ENCODE measurements at places on chromosomes 1 and 21. TPM values are rescaled to one million over a fixed set of nuclear protein-coding genes. Genes with fewer than 3 reads are reported as not detected.

The LIPI gene
- total RNA-seq = not detected

The FCGR1A gene
- total RNA-seq = 25.8 TPM

The PLA2G4A gene
- 8.1 TPM for total RNA-seq

The SLC22A15 gene
- total RNA-seq = 16.4 TPM

The APCS gene
- not detected for total RNA-seq

The CELA2A gene
- 1.5 TPM for total RNA-seq

The SRGAP2B gene
- 33.2 TPM for total RNA-seq

The OR14A16 gene
- not detected for total RNA-seq

The KCNE2 gene
- total RNA-seq = 0.65 TPM

DNA sequence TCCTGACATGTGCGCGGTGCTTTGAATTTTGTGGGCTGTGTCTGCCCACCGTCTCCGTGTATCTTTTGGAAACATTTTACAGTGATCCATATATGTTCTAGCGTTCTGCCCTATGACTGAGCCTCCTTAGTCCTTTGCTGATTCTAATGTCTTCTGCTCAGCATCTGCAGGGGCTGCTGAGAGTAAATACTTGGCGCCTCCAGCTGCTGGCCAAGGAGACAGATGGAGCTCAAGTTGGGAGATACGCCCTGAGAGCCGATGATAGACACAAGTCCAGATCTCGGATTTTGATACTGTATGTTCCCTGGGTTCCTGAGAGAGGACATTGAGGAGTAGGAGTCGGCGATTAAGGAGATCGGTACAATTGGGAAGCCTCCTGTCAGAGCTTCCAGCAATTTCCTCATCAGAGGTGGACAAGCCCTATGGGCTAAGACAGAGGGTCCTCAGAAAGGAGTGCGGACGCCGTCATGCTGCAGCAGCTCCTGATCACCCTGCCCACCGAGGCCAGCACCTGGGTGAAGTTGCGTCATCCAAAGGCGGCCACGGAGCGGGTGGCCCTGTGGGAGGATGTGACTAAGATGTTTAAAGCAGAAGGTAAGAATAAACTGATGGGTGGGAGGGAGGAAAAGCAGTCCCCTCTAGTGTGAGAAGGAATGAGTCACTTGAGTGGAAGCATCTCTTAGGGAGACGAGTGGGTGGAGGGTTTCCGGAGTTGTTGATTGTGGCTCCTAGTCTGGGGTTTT is 390 bp downstream of the ZFP69B start:
- DNase-seq = no peak

- DNase-seq = peak; percentile 35
Measured at GRCh38 chr1:19645411-19646251, 1.5 kb downstream of the NBL1 start.

DNA sequence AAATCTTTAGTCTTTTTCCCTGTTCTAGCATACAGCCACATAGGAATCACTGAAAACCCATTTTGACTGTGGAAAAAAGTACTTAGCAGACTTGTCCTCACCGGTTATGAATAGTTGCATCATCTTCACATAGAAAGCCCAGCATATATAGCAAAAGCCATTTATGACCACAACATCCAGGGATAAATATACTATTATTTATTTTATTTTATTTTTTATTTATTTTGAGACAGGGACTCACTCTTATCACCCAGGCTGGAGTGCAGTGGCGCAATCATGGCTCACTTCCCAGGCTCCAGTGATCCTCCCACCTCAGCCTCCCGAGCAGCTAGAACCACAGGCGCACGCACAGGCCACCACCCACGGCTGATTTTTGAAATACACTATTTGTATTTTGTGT is 175.3 kb downstream of the GALNT2 start:
- DNase-seq = no peak

GRCh38 chr1:29641921-29642320 is 405.6 kb downstream of the PTPRU start:
- DNase-seq = no peak

- no peak for DNase-seq
Measured at GRCh38 chr1:33876970-33877650, 13.2 kb downstream of the HMGB4 start.

DNA sequence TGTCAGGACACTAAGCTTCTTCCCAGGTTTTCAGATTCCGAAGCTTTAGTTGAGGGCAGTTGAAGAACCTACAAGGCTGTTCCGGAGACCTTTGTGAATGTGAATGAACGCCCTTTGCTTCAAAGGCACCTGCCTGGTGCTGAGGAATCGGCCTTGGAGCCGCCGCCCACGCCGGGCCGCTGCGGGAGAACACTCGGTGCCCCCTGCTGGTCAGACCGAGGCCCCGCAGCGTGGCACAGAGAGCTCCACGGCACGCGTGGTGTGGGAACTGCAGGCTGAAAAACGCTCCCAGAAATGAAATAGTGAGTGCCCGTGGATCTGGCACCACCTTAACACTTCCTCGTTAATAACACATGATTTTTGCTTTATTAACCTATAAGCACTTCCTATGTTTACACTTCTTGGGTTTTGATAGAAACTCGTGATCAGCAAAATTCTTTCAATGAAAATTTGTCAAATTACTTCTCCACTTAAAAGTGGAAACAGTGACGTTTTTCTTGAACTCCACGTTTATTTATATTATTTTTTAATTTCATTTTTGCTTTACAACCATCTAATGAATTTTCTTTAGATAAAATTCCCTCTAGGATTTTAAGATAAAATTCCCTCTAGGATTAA is 460.6 kb downstream of the DSCAM start:
- no peak for DNase-seq

- peak; percentile 20 for DNase-seq
Measured at GRCh38 chr21:16473988-16474387, 744.2 kb downstream of the USP25 start.

DNA sequence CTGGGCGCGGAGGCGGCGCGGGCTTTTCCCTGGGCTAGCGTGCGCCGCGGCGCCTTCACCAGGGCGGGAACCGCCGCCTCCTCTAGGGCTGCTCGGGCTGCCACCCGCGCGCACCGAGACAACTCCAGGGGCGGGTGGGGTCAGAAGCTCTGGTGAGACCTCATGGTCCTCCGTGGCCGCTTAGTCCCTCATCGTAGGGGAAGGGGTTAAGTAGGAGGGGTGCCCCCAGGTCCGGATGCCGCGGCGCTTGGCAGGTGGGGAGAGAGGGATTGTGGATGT is 559 bp downstream of the SERTAD4 start:
- DNase-seq = no peak

DNA sequence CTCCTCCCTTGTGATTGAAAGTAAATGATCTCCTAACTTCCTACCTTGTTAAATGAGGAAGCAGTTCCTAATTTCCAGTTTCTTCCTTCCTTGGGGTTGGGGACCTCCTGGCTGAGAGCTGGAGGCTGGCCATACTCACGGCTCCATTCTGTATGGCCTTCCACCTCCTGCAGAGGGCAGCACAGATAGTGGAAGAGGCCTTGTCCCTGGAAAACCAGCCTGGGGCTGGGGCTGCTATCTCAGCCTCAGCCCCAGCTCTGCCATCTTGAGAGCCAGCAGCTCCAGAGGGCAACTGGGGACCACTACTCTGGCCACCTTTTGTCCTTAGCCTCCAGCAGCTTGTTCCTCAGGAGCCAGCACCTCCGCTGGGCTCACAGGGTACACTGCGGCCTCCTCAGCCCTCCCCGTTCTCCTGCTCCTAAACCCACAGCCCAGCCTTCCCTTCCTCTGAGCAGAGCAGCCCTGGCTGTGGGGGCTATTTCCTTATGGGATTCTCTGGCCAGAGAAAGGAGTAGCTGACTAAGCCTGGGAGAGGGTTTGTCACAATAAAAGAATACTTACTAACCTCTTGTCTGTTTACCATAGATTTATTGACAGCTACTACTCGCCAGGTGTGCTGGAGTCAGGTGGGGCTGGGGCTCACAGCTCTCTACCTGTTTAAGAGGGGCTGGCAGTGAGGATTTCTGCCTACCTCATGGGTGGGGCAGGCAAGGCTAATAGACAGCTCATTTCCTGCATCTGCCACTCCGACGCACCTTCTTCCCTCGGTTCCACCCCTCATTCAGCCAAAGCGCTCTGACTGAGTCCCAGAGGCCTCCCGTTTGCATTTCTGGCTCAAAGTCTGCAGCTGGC is 6.3 kb downstream of the TMEM234 start:
- peak; percentile 62 for DNase-seq

DNA sequence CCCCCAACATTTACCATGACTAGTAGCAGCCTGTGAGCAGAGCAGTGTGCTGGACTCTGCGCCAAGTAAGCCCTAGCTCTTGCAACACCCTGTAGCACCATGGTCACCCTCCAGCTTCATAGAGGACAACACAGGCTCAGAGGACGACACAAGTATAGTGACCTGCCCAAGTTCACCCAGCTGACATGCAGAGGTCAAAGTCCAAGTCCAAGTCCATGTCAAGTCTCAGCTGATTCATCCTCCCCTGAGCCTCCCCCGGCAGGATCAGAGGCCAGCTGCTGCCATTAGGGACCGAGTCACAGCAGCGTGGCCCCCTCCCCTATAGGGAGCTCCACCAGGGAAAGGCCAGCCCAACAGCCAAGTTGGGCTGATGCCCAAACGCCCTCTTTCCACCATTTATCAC is 15.9 kb downstream of the SDC3 start:
- no peak for DNase-seq

DNA sequence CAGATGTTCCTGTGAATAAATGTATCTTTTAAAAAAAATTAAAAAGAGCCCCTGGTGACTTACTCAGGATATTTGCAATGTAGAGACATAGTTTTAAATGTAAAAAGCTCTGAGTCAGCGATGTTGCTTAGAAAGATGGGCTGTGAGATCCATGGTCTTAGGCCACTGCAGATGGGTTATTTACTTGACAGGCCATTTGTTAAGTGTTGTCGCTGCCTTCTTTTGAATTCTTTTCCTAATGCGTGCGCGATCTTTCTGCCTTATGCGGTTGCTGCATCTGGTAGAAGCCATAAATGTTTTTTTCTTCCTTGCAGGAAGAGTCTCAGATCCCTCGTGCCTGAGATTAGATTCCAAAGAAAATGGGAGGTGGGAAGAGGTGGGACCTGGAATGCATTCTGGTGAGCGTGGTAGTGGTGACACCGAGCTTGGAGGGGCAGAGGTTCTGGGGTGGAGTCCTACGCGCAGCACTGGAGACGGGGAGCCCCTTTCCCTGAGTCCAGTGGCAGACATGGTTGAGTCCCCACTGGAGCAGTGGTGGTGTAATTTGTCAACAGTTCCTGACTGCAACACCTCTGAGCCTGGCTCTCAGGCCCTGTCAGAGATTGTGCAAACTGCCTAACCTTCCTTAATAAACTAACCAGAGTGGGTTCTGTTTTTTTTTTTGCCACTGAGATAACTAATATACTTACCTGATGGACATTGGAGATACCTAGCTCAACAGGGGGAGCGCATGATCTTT is 197.2 kb downstream of the HHAT start:
- peak; percentile 40 for DNase-seq

DNA sequence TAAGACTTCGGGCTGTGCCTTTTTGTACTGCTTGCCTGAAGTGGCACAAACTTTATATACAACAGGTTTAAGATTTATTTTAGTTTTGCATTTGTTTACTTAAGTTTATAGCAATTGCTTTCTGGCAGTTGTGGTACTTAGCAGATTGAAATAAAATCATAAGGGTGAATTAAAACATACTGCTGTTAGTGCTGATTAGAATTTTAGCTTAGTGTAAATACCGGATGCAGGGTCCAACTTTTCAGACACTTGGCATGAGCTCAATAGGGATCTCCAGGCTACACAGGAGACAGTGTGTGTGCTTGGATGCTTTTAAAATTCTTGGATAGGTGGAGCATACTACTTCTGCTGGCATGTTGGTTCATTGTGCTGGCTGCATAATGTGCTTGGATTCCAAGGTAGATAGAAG is 159.6 kb downstream of the NFIA start:
- DNase-seq = peak; percentile 84

DNA sequence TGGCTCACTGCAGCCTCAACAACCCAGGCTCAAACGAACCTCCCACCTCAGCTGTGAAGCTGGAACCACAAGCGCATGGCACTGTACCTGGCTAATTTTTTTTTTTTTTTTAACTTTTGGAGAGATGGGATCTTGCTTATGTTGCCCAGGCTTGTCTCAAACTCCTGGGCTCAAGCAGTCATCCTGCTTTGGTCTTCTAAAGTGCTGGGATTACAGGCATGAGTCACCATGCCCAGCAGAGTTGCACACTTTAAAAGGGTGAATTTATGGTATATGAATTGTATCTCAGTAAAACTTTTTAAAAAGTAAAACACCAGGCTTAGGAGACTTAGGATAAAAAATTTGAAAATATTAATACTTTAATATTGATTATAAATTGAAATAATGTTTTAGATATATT is 99.1 kb downstream of the CLEC20A start:
- no peak for DNase-seq

- DNase-seq = peak; percentile 68
Measured at GRCh38 chr1:27071049-27071416, 58.4 kb upstream of the TENT5B start.

GRCh38 chr1:3564921-3565831 is 46.1 kb downstream of the MEGF6 start:
- DNase-seq = peak; percentile 41

DNA sequence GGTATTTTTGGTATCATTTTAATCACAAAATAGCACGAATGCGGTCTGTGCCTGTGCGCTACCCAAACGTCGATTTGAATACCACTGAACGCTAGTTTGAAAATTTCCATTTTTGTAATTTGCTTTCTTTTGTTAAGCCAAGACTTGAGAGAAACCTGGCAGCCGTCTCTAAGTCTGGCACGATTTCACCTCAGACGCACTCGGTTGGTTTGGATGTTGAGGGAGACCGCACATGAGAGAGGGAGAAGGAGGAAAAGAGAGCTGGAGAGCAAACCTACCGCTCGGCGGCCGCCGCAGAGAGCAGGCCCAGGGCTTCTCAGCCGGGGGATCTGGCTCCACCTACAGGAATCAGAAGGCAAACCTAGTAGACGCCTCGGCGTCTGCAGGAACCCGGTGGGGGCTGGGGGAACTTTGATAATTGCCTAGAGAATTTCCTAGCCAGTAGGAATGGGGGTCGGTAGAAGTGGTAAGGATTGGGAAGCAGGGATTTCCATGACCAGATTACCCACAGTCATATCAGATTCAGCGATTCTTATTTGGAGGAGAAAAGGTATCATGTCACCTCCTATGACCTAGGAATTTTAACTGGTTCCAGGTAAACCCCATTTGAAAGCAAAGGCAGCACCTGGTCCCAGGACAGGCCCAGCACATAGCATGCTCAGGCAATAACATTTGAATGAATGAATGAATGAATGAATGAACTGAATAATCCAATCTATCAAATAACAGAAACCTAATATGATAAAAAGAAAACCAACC is 83.2 kb downstream of the TM2D1 start:
- DNase-seq = peak; percentile 74

- DNase-seq = no peak
Measured at GRCh38 chr1:219808790-219809189, 119.6 kb downstream of the SLC30A10 start.

- DNase-seq = no peak
Measured at GRCh38 chr21:39671986-39672385, 59.2 kb downstream of the B3GALT5 start.

DNA sequence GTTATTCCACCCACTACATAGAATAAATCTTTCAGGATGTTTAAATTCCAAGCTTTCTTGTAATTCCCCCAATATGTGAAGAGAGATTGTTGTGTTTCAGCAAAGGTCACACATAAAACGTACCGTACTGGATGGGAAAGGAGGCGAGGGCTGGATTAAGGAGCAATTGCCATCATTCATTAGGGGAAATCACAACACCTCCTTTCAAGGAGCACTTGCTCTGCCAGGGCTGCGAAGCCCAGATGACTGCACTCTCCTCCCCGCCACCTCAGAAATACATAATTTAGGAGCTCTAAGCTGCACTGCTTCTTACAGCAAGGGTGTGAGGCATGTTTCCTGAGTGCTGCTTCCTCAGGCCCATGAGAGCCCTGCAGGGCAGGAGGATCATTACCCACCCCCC is 29.6 kb downstream of the MATN1 start:
- no peak for DNase-seq

- no peak for DNase-seq
Measured at GRCh38 chr1:31694964-31695313, 8.9 kb downstream of the COL16A1 start.
